Stimulated activated CD8-positive, alpha-beta memory T cell treated with anti-CD3 and anti-CD28 coated beads, Interleukin-7, amount 100 ng/mL, for 1 hour (primary cell): ENCODE measurements at places on chromosomes 6 and 20.

GRCh38 chr6:168990019-168990751, 263.5 kb downstream of the THBS2 start:
- no peak for DNase-seq

DNA sequence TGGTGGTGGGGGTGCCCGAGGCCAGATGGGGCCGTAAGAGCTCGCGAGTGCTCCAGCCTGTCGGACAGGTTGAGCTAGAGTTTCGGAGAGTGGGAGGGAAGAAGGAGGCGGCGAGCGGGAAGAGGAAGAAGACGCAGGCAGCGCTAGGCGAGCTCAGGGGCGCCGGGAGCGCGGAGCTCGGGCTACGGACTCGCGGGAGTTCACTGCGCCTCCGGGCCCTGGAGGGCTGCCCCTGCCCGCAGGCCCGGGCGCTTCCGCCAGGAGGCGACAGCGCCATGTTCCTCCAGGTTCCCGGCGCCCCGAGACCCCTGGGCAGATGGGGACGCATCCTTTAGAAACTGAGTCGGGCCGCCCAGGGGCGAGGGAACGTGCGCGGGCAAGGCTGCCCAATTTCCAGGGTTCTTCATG, 984 bp downstream of the TFAP2C start:
- DNase-seq, result no peak

GRCh38 chr6:108736832-108737231, 111.4 kb upstream of the ARMC2 start:
- no peak for DNase-seq

DNA sequence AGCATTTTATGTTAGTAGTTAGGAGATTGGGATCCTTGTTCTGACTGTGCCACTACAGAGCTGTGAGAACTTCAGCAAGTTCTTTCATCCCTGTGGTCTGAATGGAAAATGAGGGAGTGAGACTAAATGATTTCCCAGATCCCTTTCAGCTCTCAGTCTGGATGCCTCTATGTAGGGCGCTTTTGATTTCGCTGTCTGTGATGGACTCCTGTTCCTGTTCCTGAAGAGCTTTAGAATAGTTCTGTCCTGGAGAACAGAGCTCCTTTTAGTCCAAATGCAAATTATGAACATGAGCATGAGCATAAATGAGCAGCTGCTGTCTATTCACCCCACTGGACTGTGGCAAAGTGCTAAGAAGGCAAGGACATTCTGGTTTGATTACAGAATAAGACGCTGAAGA, 61.4 kb upstream of the NT5E start:
- no peak for DNase-seq

DNA sequence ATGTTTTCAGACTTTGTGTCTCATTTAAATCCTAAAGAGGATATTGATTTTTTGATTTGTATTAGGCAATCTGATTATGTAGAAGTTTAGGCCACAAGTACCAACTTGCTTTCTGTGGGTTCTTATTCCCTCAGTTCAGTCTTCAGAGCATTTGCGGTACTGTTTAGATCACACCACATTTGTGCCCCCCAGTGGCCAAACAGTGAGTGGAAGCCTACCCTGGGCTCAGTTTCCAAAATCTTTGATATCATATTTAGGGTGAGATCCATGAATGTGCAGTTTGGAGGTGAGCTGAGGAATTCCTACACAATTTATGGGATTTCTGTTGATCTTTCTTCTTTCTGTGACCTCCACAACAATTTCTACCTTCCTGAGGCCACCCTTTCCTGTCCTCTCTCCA, 92.3 kb upstream of the FUT9 start:
- no peak for DNase-seq

- DNase-seq, result no peak
Observed at GRCh38 chr20:9306521-9306920, 207.9 kb upstream of the LAMP5 start.

GRCh38 chr6:153537422-153537821, 406.3 kb upstream of the RGS17 start:
- DNase-seq, result no peak

GRCh38 chr6:85368631-85369030, 81.3 kb upstream of the NT5E start:
- no peak for DNase-seq

GRCh38 chr6:131122516-131122915, 12.8 kb upstream of the AKAP7 start:
- DNase-seq, result no peak
